ENCODE measurements at places on chromosomes 5 and 9.

GRCh38 chr9:134943411-134943810 lies 25.7 kb upstream of the FCN1 start:
- DNase-seq, result no peak

GRCh38 chr5:127186657-127187056 lies 103.9 kb upstream of the MEGF10 start:
- no peak for DNase-seq

- DNase-seq, result no peak
Measured at GRCh38 chr5:180271221-180271620, 20.7 kb downstream of the MAPK9 start.

GRCh38 chr9:20319241-20319640 lies 303.1 kb downstream of the MLLT3 start:
- DNase-seq, result no peak
